Uterus (tissue), 4 donors: ENCODE measurements at places on chromosomes 7 and 10. TPM values are rescaled to one million over a fixed set of nuclear protein-coding genes. Genes with fewer than 3 reads are reported as not detected.

DNA sequence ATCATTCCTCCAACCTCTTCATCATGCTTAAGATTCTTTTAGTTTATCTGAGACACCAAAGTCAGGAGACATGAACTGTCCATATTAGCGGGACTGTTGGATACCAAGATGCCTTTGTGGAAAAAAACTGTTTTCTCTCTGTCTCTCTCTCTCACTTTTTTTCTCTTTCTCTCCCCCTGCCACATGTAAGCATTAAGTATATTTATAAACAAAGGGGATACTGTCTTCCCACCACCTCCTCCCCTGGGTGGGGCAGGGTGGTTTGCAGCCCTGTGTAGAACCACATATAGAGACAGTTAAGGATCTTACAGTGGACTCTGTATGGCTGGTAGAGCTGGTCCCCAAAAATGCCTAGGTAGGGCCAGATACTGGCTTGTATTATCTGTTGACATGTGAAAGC is 101.3 kb downstream of the GLI3 start:
- no peak for DNase-seq

ANXA8L1 gene
- total RNA-seq: not detected

LRIT1 gene
- not detected for total RNA-seq

NKX1-2 gene
- not detected for total RNA-seq

DNA sequence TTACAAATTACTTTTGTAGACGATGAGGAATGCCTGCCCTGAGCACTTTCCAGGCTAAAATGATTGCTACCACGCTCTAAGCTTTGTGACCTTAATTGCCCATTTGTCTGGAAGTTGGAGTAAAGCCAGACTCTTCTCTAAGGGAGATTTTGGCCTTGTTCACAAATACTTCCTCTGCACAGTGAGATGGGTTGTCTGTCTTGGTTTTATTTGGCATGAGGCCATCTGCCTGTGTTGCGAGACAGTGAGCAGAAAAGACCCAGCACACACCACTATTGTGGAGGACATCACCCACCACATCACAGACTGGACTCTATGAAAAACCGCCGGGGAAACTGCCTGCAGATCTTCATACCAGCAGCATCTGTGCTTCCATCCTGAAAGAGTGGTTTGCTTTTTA is 138.4 kb downstream of the BICC1 start:
- DNase-seq: no peak

SYT15 gene
- total RNA-seq: 22.8 TPM

TAC1 gene
- 0.61 TPM for total RNA-seq

CDH23 gene
- total RNA-seq: 56.2 TPM

CFAP69 gene
- 13.1 TPM for total RNA-seq

- no peak for DNase-seq
Measured at GRCh38 chr10:93813507-93814465, 56.0 kb downstream of the LGI1 start.

DNA sequence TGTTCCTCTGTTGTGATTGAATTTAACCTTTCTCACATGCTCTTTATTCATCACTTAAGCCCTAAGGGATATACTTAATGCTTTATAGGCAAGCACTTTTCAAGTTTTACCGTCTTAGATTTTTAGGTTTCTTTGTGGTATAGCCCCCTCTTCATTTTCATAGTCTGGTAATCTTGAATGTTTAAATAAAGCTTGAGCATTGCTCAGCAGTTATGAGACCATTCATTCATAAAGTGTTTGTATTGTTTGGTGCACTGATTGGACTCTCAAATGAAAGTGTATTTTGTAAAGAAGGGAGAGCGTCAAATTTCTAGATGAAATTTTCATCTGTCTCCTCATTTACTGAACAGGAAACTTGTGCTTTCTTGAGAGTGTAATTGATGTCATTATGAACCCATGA is 25.2 kb downstream of the TASOR2 start:
- DNase-seq: no peak

DNA sequence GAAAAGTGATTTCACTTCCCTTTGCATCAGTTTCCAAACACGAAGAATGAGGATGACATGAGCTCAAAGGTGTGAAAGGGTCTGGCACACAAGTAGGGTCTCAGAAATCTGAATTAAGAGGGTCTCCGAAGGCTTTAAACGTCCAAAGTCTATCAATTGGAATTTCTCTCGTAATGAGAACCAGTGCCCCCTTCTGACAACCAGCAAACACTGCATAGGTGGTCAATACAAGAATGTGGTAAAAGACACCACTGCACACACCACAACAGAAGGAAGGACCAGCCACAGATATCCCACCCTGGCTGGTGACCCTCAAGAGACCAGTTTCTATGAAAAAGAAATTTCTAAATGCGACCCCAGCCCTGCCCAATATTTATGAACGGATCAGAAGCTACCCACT is 78.1 kb downstream of the CALN1 start:
- no peak for DNase-seq

PLXDC2 gene
- total RNA-seq: 52.9 TPM

ZNF783 gene
- total RNA-seq: 22.8 TPM

- DNase-seq: no peak
Measured at GRCh38 chr7:136869001-136869961, 829 bp downstream of the CHRM2 start.

C1QL3 gene
- total RNA-seq: not detected

TMEM248 gene
- total RNA-seq: 70.2 TPM

GRCh38 chr10:2145926-2146478 is 408.7 kb upstream of the ADARB2 start:
- DNase-seq: no peak

MCM10 gene
- total RNA-seq: not detected

GRM3 gene
- 2.1 TPM for total RNA-seq

GRCh38 chr7:77216181-77216845 is 16.7 kb upstream of the FGL2 start:
- DNase-seq: no peak
